ENCODE measurements at places on chromosomes 7 and 10. TPM values are rescaled to one million over a fixed set of nuclear protein-coding genes. Genes with fewer than 3 reads are reported as not detected.

DNA sequence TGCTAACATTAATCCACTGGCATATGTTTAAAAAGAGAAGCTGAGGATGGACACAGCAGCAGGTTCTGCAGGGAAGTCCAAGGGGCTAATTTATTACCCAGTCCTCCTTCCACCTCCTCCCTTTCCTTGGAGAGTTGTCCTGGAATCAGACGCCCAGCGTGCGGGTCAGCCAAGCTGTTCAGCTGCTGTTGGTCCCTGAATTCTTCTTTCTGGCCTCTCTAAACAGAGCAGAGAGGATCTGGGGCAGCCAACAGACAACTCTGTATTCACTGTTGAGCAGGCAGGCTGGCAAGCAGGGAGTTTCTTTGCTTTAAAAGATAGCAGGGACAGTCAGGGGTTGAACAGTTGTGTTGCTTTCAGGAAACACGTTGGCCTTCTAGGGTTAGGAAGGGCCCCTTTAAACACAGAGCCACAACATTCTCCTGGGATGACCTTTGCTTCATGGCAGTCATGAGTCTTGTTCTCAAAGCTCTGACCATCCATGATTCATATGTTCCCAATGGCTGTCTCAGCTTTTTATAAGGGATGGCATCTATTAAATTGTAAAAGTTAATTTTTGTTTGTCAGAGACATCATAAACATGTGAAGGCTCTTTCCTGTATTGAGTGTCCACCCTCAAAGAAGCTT lies 217.0 kb downstream of the CREB5 start:
- H3K27me3 ChIP-seq: peaks cover 4% of the 10 kb centered on the region
- H3K27ac ChIP-seq: no peak overlapping the region
- H3K4me3 ChIP-seq: no peak overlapping the region
- H3K4me1 ChIP-seq: no peaks in the 10 kb centered on the region

DNA sequence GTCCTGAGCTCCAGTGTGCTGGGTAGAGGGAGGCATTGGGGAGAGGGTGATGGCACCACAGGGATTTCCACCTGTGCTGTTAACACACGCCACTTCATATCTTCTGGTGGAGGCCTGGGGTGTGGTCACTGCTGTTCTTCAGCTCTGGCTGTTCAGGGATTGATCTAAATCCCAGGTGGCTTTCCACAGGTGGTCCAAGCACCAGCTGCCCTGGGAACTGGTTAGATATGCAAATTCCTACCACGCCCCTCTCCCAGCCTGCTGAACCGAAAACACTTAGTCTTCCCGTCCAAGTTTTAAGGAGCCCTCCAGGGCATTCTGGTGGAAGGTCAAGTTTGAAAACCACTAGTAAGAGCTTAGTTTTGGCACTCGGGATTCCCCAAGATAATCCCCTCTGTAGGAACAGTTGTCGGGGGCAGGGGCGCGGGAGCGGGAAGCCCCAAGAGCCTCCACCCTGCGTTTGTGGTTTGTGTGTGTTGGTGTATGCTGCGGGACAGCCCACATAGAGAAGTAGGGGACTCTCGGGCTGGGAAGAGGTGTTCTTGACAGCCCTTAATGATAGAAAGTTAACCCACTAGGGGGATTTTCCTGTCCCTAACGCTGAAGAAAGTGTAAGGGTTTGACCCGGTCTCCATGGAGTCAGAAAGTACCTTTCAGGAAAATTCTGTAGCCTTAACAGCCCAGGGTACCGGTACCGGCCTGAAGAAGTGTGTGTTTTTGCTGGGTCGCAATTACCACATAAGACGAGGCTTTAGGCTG lies 5.1 kb downstream of the DEPP1 start:
- peaks cover 30% of the 10 kb centered on the region for H3K4me1 ChIP-seq
- DNase-seq: no peak
- no peak overlapping the region for H3K4me3 ChIP-seq
- no peaks in the 10 kb centered on the region for H3K36me3 ChIP-seq

- peak; percentile 70 for DNase-seq
- no peaks in the 10 kb centered on the region for H3K27me3 ChIP-seq
- peaks cover 39% of the 10 kb centered on the region for H3K4me1 ChIP-seq
- no peaks in the 10 kb centered on the region for H3K36me3 ChIP-seq
- peak overlapping the region; percentile 75 for H3K27ac ChIP-seq
Measured at GRCh38 chr10:30435073-30435422, 1.1 kb downstream of the MAP3K8 start.

Gene LRCH4
- 62.5 TPM for total RNA-seq

Gene FRA10AC1
- 10.6 TPM for total RNA-seq

- H3K27me3 ChIP-seq: peaks cover 35% of the 10 kb centered on the region
- H3K27ac ChIP-seq: no peak overlapping the region
- no peaks in the 10 kb centered on the region for H3K4me1 ChIP-seq
- no peaks in the 10 kb centered on the region for H3K36me3 ChIP-seq
Measured at GRCh38 chr10:78365694-78366093, 332.0 kb downstream of the RPS24 start.

Gene LIPK
- total RNA-seq: not detected

Gene TMEM176A
- 0.31 TPM for total RNA-seq

DNA sequence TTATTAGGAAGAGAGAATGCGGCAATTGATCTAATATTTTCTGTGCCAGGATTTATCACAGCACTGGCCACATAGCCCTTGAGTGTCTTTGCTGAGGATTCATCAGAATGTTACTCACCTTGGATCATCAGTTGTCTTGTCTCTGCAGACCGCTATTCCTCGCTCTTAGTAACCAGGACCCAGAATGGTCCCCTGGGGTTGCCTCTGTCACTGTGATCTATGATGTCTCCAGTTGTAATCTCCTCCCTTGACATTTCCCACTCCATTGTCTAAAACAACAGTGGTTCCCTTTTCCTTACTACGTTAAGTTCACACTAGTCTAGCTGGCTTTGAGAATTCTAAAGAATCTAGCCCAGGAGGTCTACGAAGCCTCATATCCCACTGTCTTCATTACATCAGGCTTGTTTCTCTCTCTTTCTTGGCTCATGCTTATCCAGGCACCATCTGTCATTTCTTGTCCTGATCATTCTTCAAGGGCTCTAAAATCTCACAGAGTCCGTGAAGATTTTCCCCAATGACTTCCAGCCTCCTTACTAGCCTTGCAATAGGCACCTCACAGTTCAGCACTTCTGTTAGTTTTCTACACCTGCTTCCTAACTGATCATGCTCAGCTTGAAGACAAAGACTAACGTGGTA lies 125.8 kb downstream of the CUBN start:
- no peaks in the 10 kb centered on the region for H3K36me3 ChIP-seq
- peak overlapping the region; percentile 92 for H3K27ac ChIP-seq
- no peaks in the 10 kb centered on the region for H3K27me3 ChIP-seq
- no peak for DNase-seq
- peaks cover 64% of the 10 kb centered on the region for H3K4me1 ChIP-seq

Gene TMEM26
- 0.18 TPM for total RNA-seq

- no peaks in the 10 kb centered on the region for H3K36me3 ChIP-seq
- no peaks in the 10 kb centered on the region for H3K4me1 ChIP-seq
- no peak overlapping the region for H3K4me3 ChIP-seq
- no peak overlapping the region for H3K27ac ChIP-seq
- DNase-seq: no peak
Measured at GRCh38 chr10:10938676-10939075, 79.0 kb upstream of the CELF2 start.

DNA sequence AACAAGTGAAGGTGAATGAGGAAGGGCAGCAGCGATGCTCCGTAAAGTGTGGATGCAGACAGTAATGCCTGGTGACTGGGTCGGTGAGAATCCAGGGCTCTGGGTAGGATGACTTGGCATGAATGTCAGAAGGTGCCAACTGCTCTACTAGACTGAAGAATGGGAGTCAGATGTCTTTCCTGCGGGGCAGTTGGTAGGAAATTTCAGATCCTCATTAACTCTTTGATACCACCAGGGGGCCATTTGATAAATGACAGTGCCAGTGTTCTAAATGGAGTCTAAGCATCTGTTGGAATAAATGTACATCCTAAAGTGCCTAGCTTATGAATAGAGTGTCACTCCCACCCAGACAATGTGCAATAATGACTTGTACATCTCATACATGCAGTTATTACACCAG lies 462.0 kb downstream of the GRM8 start:
- no peak overlapping the region for H3K4me3 ChIP-seq
- H3K27me3 ChIP-seq: no peaks in the 10 kb centered on the region
- H3K4me1 ChIP-seq: no peaks in the 10 kb centered on the region
- no peaks in the 10 kb centered on the region for H3K36me3 ChIP-seq
- no peak for DNase-seq

- peaks cover 4% of the 10 kb centered on the region for H3K4me1 ChIP-seq
- no peak overlapping the region for H3K4me3 ChIP-seq
- H3K27ac ChIP-seq: no peak overlapping the region
Measured at GRCh38 chr7:47932016-47932415, 16.2 kb downstream of the PKD1L1 start.
